ENCODE measurements at places on chromosomes 4 and X.

DNA sequence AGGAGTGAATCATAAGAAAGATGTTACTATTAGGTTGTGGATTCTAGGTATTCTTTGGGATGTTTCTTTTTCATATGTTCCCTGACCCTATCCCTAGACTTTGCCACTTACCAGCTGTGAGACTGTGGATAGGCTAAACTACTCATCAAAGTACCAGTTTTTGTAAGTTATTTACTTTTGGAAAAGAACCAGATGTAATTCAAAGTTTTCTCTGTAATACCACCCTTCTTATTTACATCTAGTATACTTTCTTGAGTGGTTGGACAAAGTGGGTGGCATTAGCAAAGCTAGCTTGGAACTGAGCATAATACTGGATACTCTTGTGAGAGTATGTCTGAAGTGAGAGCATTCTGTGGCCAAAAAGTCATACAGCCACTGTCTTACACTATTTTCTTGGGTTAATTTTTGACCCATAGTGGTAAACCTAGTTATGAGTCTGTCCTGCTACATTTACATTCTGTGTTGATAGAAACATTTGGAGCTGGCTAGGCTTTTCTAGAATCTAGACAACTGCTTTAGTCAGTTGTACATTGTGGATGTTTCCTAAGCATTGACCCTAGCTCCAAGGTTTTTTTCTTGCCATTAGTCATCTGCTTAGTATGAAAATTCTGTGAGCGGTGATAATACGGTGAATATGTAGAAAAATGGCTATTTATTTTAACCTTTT, 41.7 kb downstream of the KDM6A start:
- DNase-seq, result no peak

DNA sequence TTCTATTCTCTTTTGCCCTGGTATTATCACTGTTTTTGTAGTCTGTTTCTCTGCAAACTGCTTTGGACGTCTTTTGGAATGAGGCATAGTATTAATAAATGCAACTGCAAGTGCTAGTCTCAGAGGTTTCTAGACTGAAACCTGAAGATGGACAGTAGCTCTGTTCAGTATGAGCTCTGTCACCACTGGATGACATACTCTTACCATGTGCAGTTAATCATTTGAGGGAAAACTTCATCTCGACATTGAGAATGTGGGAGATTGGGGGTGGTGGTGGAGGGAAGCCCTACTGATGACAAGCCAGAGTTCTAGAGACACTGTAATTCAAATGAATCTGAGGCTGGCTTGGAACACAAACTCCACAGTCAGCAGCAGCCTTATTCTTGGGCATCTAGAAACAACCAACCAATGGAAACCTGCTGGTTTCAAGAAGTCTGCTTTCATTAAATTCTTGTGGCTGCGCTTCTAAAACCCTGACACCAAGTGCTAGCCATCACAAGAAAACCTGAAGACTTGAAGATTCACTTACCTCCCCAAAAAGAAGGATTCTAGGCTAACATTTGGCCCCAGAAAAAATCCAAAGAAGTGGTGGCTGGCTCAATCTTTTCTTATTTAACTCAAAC, 161.7 kb downstream of the RASL11B start:
- no peak for DNase-seq

GRCh38 chrX:142249721-142250120, 44.6 kb upstream of the MAGEC2 start:
- no peak for DNase-seq

- DNase-seq, result no peak
Observed at GRCh38 chr4:153117554-153117953, 86.7 kb upstream of the TRIM2 start.

- no peak for DNase-seq
Observed at GRCh38 chr4:2248044-2248780, 6.3 kb upstream of the HAUS3 start.

DNA sequence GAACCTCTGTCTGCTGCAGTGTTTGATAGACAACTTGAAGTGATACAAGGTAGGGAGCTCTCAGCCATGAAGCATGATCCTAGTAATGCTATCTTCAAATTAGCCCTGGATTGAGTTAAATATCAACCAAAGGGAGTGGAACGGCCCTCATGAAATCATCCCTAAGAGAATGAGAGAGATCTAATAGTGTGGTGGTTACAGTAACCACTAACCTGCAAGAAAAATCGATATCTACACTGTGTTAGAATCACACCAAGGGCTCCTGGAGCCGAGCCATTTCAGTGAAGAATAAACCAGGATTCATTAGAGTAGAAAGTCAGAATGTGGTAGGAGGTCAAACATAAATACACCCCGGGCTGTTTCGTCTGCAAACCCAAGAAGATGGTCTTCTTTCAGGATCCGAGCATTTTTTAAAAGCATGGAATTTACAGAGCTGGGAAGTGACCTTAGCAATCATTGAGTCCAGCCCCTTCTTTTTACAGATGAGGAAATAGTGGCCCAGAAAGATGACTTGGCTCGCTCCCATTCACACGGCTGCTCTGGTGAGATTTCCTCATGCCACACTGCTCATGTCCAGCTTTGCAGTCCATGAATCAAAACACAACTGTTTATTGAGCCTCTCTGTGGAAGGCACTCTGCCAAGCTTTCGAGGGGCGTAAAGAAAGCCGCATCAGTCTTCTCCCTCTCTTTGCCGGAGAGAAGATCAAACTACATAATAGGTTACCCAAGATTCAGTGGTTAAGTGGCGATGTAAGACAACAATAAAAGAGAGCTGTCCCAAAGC, 5.5 kb upstream of the DCTD start:
- DNase-seq, result no peak

DNA sequence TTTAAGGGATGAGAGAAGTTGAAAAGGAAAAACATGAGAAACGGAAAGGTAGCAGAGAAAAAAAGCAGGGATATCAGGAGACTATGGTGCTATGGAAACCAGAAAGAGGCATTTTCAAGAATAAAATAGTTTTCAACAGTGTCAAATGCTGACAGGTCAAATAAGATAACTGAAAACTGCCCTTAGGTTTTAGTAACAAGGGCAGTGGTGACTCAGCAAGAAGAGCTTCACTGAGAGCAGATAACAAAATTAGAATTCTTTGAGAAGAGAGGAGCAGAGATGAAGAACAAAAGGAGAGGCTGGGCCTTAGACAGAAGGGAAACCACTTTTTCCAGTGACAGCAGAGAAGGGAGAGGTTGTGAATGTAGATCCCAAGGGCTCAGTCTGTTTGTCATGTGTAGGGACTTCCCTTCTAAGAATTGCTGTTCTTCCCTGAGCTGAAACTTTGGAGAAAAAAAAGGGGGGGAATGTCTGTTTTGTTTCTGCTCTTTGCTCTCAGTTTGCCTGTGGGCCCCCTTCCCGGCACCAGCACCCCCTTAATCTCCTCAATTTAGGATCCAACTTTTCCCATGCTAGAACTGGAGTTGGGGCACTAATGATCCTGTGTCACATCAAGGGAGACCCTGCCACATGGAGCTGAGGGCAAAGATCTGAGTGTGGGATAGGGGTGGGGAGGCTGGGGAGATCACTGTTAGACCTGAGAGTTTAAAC, 26.8 kb upstream of the MAGEA10 start:
- DNase-seq, result no peak

DNA sequence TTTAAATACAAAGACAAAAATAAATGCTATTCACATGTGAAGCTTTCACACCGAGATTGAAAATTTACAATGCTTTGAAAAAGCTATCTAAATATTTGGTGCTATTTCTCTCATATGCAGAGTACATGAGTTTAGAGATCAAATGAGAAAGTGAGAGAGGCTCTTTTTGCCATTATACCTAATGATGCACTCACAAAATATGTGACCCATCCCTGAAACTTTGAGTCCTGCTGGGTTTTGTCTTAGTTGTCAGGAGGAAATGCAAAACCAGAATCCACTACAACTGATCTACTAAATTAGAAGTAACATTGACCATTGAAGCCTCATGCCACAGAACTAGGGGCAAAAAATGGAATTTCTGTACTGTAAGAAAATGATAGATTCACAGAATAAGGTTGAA, 251.7 kb downstream of the MAPK10 start:
- no peak for DNase-seq

- no peak for DNase-seq
Observed at GRCh38 chr4:158304694-158305093, 94.4 kb downstream of the TMEM144 start.

DNA sequence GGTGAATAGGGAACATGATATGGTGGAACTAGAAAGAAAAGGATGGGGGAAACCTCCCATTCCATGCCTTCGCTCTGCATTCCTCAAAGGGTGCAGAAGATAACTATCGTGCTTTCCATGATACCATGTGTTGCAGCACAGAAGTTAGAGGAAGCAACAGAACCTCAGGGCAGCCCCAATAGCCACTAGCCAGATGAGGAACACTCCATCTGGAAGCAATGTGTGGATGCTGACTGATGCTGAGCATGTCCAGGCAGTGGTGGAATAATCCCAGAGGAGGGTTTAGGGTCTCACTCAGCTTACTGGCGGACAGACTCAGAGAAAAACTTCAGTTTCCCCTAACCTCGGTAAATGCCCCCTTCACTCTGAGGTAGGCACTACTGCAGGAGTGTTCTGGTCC, 7.5 kb downstream of the SMIM10 start:
- DNase-seq, result no peak

- no peak for DNase-seq
Observed at GRCh38 chr4:29310252-29310651, 1409.9 kb upstream of the PCDH7 start.

DNA sequence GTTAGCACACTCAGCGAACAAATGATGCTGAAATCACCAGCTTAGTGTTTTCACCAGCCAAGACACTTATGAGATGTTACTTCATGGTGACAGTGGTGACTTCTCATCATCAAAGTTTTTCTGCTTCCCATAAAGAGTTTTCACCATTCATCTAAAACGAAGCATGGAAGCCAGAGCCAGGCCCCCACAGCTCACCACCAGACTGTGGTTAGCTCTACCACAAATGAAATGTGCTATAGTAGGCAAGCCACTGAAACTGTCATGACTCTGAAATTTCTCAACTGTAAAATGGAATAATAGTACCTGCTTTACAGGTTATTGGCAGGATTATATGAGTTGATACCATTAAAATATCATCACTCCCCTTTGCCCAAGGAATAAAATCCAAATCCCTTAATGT, 56.4 kb upstream of the HHIP start:
- no peak for DNase-seq

GRCh38 chr4:102298716-102299115, 46.6 kb downstream of the SLC39A8 start:
- DNase-seq, result no peak

DNA sequence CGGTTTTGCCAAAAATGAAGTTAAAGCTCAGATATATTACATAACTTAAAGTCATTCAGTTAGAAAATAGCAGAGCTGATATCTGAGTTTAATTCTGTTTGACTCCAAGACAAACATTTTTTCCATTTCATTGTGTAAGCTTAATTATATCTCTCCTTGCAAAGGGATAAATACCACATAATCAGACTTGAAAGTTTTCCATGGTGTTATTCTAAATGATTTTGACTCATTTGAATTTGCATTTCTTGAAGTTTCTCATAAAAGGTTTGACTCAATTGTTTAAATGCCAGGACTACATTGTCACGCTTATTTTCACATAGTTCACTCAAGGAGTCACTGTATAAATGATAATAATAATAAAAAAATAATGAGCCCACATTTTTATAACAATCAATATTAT, 39.4 kb upstream of the DDX60 start:
- DNase-seq, result no peak

- no peak for DNase-seq
Observed at GRCh38 chr4:40307627-40308497, 27.3 kb upstream of the CHRNA9 start.

DNA sequence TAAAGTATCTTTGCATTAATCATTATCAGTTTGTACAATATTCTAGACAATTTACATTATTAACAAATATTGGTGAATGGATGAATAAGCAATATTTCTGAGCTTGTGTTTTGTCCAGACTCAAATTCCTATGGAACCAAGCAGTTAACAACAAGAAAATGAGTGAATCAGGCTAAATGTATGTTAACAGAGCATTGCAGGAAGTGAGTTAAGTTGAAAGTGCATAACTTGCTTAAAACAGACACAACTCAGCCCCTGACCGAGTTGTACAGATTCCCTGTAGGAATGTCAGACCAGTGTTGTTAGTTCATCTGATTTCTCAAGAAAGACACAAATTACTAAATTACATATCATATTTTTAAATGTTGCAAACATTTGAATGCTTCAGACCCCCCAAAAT, 23.7 kb upstream of the CSN1S1 start:
- DNase-seq, result no peak

DNA sequence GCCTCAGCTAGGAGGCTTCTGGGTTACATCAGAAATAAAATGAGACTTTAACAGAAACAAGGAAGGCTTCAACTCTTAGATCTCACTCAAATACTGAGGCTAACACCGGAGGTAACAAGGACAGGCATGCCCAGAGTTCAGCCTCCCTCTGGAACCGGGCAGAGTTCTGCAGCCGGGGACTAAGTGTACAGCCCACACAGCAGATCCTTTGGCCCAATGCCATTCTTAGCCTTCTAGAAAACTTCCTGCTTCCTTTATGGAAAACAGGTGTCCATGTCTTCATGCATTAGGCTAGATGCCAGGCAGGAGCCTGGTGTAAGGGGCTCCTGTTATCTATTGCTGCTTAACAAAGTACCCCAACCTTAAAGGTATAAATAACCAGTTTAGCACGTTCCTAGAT, 369.7 kb downstream of the BCOR start:
- DNase-seq, result no peak

DNA sequence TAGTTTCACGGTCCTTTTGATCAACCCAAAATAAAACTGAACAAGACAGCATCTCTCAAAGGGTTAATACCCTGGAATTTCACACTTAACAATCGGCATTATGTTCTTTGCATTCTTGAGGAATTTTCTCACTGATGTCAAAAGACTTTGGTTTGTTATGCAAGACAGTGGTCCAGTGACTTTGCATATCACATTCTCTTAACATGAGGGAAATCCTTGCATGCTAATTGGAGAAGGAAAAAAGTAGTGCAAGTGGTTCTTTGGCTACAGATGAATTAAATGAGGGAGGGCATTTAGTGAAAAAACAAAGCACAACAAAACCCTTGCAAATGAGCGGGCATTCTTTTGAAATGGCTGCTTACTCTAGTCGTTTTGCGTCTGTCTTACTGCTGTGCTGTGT, 105.1 kb upstream of the LIMCH1 start:
- DNase-seq, result no peak

- no peak for DNase-seq
Observed at GRCh38 chrX:13103914-13104274, 59.5 kb upstream of the FAM9C start.

- DNase-seq, result peak; percentile 10
Observed at GRCh38 chrX:37302569-37302968, 46.6 kb upstream of the PRRG1 start.

All from HCT116 (cell line).